ENCODE measurements at places on chromosomes 13 and 19. TPM values are rescaled to one million over a fixed set of nuclear protein-coding genes. Genes with fewer than 3 reads are reported as not detected.

ZNF835 gene
- total RNA-seq, result 1.4 TPM

WIZ gene
- total RNA-seq, result 45.2 TPM

ZNF99 gene
- total RNA-seq, result not detected

DNA sequence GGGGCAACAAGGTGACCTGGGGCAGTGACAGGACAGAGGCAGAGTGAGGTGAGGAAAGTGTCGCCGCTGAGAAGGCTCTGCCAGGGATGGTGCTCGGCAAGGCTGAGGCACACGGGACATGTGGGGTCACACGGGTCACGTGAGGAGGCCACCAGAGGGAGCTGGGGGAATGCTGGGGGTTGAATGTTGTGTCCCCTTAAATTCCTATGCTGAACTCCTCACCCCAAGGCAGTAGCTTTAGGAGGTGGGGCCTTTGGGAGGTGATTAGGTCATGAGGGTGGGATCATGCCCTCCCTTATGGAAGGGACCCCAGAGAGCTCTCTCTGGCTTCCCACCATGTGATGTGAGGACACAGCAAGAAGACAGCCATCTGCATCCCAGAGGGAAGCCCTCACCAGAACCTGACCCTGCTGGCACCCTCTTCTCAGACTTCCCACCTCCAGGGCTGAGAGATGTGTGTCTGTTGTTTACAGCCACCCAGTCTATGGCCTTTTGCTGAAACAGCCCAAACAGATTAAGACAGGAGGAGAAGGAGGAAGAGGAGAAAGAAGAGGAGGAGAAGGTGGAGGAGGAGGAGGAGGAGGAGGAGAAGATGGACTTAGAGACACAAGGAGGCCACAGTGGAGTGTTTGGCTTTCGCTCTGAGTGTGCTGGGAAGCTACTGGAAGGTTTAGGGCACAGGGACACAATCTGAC lies 35.4 kb downstream of the RFX2 start:
- no peak for DNase-seq

DNA sequence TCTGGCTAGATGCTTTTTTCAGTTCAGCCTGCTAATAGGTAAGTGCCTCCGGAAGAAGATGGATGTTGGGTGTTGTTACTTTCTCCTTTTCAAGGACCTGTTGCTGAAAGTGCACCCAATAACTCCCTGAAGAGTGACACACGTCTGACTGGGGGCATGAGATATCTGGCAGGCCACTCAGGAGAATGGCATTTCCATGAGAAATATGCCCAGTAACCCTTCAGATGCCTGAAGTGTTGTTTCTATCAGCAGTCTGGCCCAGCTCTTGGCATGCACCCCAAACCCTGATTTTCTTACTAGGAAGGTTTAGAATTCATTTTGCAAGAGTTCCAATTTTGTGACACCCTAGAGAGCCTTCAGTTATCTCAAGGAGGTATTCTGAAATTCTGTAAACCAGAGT lies 71.5 kb downstream of the ARHGAP35 start:
- no peak for DNase-seq

- DNase-seq, result no peak
Observed at GRCh38 chr13:40120288-40120687, 464.8 kb downstream of the COG6 start.

DNA sequence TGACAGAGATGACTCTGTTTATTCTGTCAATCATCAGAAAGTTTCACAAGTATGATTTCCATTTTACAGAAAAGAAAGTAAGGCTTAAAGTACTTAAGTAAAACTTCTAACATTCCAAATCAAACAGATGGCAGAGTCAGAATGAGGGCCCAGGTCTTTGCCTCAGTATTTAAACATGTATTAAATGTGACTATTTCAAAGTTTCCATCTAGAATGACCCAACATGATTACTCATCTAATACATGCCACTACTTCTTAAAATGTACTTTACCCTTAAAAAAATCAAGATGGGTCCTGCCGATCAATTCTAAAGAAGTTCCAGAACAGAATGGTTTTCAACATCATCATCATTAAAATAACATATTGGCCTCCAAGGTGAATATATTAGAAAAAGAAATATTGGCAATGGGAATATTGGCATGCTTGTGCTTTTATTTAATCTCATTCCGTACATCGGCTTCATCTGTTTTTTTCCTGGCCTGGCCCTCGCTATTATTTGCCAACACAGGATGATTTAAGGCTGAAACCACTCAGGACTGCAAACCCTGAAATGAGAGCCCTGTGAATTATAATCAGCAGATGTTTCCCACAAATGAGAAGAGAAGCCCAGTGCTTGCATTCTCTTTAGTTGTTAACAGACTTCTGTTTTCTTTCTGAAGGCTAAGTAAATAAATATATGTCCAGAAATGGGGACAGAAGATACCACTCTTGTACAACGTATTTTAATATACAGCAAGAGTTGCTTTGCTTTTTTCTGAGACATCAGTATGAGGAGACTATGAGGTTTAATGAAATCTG lies 340.0 kb downstream of the DNAJC15 start:
- DNase-seq, result no peak

DNA sequence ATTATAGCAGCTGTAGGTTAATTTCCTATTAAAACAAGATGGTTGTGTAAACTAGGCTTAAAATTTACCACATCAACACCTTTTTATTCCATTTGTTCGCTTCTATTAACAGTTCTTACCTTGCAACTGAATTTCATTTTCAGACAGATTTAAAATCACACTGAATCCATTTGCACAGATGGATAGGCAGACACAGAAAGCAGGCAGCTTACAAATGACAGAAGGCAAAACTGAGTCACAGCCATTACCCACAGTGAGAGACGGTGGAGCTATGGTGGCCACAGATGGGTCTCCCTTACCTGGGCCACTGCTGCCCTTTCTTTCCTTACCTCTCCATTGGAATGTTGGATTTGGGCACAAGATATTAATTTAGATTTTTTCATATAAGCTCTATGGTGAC lies 1567.8 kb upstream of the SLC10A2 start:
- DNase-seq, result no peak

DNA sequence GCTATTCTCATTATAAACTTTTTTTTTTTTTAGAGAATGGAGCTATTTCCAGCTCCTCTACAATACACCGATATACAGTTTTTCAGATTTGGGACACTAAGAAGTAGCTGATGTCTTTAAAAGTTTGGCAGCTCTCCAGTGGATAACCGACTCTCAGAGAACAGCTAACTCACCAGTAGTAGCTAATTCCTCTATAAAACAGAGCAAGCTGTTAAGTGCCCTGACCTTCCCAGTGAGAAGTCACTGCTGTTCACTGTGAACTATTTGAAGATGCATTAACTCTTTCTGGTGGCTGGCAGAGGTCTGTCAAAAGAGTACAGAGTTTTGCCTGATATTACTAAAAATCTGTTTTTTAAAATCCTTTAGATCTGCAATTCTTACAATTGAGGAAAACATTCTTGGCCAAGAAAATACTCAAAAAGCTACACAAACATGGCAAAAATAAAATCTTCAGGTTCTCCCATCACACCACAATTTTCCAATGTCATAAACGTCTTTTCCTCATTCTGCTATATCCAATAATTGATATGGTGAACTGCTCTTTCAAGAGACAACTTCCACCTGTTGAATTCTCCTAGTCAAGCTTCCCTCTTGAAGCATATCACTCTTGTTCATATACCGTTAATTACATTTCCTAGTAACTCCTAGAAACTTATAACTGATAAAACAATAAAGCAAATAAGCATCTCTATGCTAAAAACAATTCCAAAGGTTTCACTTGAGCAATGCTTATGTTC lies 44.2 kb downstream of the TBC1D4 start:
- DNase-seq, result no peak

- DNase-seq, result no peak
Observed at GRCh38 chr13:23267571-23267970, 86.8 kb downstream of the SGCG start.
